Stimulated activated CD4-positive, alpha-beta T cell treated with anti-CD3 and anti-CD28 coated beads, Interleukin-1b, Interleukin-23, amount 100 ng/mL, for 24 hours (primary cell): ENCODE measurements at places on chromosomes 2 and 18.

- no peak for DNase-seq
Observed at GRCh38 chr2:151973013-151973900, 125.6 kb downstream of the CACNB4 start.

GRCh38 chr2:34037157-34037556 lies 438.1 kb upstream of the FAM98A start:
- no peak for DNase-seq

GRCh38 chr18:73677450-73677849 lies 470.2 kb downstream of the FBXO15 start:
- no peak for DNase-seq

GRCh38 chr2:12607971-12608370 lies 108.8 kb upstream of the TRIB2 start:
- no peak for DNase-seq

GRCh38 chr18:38067086-38067485 lies 501.5 kb upstream of the CELF4 start:
- no peak for DNase-seq

GRCh38 chr2:229586012-229586411 lies 128.3 kb downstream of the DNER start:
- no peak for DNase-seq

- DNase-seq: no peak
Observed at GRCh38 chr2:10533811-10534321, 85.7 kb upstream of the ODC1 start.

DNA sequence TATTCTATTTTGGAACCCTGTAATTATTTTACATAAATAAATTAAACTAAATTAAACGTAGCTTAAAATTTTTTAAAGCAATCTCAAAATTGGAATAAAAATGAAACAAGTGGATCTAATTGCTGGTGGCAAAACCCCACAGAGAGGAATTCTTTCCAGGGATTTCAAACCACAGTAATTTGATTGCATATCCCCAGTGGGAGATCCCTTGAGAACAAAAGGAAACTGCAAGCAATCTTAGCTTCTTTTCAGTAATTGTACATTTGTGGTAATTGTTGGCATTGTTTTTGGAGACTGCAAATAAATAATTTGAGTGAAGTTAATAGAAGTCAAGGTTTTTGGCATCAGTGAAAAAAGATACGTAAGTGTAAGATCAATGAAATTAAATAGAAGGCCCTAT lies 58.7 kb upstream of the MYCN start:
- no peak for DNase-seq

DNA sequence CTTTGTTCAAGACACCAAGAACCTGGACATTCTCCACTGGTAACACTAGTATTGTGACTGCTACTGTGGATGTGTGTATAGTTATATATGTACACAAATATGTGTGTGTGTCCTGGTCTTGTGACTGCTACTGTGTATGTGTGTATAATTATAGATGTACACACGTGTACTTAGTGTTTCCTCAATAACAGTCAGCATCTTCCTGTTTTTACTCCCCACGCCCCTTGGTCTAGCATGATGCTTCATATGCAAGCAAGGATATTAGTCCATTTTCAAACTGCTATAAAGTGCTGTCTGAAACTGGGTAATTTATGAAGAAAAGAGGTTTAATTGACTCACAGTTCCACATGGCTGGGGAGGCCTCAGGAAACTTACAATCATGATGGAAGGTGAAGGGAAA lies 802.7 kb downstream of the RNF144A start:
- DNase-seq: no peak

DNA sequence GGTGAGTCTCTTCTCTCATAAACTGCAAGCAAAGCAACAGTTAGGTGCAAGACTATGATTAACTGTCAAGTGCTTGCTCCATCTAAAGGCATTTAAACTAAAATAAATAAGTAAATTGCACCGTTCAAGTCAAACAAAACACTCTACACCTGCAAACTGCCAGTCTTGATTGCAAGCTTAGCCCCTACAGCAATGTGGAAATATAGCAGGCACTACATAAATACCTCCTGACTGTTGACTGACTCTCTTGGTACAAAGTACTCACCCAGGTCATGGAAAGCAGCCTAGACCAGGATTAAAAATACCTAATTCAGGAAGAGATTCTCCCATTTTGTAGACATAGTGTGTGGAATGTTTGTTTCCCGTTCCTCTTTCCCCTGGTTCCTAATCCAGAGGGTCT lies 176.6 kb upstream of the KLHL29 start:
- DNase-seq: no peak

DNA sequence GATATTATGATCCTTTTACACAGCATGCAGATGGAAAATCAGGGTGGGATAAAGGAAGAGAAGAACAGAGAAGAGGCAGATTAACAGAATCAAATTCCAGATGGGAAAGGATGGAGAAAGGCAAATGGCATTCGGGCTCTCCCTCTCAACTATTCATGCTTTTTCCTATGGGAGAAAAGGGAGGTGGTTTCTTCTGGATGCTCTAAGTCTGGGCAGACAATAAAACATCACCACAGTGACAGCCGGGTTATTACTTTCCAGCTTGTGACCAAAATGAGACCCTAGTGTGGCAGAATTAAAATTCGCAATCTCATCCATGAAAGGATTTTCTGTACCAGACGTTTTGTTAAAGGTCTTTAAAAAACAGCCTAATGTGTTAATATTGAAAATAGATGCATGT lies 440.7 kb downstream of the RND3 start:
- DNase-seq: no peak

DNA sequence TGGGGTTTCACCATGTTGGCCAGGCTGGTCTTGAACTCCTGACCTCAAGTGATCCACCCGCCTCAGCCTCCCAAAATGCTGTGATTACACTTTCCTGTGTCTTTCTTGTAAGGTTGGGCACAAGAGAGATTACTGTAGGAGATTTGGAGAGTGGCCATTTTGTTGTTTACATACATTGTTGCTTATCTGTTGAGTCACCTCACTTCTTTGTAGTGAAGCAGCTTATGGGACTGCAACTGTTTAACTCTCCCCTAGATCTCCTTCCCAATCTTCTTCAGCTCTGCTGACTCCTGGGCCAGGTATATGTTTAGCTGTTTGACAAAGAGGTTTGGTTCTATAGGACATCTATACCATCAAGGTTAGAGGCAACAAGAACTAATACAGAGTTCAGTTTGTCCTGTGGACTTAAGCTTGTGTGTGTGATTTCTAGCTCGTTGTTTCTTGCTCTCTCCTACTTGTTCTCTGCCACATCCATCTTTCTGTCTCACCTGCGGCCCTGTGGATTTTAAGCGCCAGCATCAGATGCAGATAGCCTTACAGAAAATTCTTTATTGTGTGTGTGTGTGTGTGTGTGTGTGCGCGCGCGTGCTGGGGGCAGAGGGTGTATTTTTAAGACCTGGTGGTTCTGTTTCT lies 95.4 kb downstream of the HAUS1 start:
- no peak for DNase-seq

DNA sequence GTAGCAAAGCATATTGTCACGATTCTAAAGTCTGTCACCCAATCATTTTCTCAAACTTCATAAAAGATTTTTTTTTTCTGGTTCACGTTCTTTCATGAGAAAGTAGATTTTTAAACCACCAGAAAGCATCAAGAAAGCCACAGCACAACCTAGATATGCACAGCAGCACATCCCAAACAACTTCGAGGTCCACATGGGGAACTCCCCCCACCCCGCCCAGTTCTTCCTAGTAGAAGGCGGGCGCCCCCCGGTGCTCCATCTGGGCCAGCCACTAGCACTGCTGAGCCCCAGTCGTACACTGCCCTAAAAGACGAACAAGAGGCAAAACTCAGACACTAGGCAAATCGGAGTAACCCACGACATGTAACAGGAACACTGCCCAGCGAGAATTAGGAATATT lies 15.5 kb downstream of the HDLBP start:
- no peak for DNase-seq

- no peak for DNase-seq
Observed at GRCh38 chr18:42305869-42306593, 351.0 kb downstream of the PIK3C3 start.

GRCh38 chr2:105403241-105403782 lies 4.5 kb upstream of the FHL2 start:
- no peak for DNase-seq

GRCh38 chr2:26618611-26619010 lies 22.6 kb downstream of the CIB4 start:
- DNase-seq: no peak

GRCh38 chr18:57655740-57656139 lies 34.1 kb upstream of the NARS1 start:
- DNase-seq: no peak

GRCh38 chr18:37551846-37552245 lies 13.8 kb downstream of the CELF4 start:
- no peak for DNase-seq

GRCh38 chr2:165691615-165692014 lies 102.4 kb downstream of the GALNT3 start:
- DNase-seq: no peak

DNA sequence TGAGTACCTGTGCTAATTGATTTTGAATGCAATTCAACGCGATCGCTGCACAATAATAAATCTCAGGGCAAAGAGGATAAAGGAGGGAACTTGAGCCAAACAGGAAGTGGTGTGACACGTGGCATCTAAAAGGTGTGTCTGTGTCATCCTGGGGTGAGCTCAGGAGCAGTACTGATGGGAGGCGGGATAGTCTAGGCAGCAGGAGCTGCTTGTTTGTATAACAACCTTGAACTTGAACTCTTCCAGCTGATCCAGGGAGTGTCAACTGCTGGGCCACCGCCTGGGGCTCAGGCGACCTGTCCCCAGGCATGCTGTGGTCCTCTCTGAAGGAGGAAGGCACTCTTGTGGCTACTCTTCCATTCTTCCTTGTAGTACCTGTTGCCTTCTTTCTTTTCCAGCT lies 61.2 kb downstream of the BOD1L2 start:
- no peak for DNase-seq

- peak; percentile 20 for DNase-seq
Observed at GRCh38 chr18:9334973-9335696, 562 bp downstream of the TWSG1 start.

GRCh38 chr2:160747501-160748170 lies 254.0 kb upstream of the RBMS1 start:
- DNase-seq: no peak

DNA sequence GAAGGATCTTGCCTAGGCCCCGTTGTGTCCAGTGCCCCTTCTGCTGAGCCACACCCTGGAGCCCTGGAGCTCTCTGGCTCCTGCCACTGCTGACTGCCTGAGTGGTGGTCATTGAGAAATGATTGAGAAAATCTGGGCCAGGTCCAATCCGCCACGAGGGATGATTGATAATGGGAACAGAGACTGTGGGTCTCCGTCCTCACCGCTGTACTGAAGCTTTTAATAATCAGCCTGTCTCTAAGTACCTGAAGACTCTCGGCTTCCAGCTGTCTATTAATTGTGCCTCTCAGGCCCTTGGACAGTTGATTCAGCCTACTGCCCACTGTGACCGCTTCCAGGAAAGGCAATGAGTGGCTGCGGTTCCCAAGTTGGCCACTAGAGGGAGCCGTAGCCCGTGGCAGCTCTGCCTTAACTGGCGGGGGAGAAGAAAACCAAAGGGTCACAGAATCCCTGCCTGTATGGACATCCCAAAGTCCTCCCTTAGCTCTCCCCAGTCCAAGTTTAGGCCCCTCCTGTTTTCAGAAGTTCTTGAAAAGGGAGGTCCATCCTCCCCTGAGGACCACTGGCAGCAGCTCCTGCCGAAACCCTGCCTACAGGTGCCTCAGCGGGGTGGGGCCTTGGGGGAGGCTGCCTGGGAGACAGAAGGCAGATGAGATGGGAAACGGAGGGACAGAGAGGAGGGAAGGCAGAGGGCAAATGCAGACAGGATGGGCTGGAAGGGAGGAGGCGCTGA lies 213.6 kb downstream of the TNS1 start:
- peak; percentile 53 for DNase-seq

DNA sequence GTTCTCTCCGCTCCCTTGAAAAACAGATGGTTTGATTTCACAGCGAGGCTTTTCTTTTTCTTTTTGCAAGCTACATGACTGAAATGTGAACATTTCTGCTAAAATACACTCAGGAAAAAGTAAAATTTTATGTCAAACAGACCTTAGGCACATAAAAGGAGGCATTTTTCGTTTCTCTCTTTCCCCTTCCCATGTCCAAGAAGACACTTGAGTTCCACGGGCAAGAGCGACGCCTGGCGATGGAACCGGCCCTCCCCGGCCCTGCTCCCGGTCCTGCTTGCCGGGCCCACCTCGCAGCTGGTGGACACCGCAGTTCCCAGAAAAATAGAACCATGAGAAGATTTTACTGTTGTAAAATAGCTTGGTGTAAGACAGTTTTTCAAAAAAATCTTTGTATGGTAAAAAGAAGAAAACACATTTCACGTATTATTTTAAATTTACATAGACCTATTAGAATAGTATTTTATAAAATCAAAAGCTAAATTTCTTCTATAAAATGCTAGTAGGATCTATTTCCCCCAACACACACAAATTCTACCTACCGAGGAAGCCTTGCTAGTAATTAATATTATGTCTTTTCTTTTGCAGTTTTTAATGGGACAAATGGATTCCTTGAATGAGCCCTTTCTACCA lies 2.3 kb upstream of the ALKAL2 start:
- DNase-seq: no peak

DNA sequence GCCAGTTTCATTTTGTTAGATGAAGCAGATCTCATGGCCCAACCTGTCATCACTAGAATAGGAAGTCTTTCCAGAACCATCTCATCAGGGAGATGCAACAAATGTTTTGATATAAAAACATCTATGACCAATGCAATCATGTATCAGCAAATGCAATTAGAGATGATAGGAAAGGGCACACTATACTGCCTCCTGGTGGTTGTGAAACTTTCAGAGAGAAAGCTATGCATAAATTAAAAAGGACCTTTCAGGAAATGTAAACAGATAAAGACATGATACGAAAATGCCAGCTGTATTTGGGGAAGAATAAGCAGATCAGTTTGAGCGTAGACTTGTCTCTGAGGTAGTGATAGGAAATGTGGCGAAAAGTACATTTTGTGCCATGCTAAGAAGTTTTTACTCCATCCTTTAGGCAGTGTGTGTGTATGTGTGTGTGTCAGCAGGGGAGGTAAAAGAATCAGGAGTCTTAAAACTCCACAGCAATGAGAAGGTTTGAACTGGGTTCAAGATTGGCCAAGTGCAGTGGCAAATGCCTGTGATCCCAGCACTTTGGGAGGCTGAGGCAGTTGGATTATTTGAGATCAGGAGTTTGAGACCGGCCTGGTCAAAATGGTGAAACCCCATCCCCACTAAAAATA lies 479.3 kb downstream of the CPS1 start:
- DNase-seq: no peak

DNA sequence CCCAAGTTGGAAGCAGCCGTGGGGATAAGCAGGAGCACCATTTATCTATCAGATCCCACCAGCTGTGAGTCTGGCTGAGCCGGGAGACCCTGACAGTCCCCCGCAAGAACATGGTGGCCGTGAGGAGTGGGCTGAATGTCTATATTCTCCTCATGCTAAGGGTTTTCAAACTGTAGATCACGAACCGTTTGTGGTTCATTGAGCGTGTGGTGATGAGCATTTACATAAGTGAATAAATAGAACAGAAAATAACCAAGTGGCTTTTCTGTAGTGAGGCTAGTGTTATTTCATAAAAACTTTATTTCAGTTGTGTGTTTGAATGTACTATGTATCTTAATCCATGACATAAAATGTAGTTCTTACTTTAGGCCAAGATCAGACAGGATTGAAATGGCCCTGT lies 190.2 kb upstream of the APCDD1 start:
- DNase-seq: no peak

GRCh38 chr2:25112113-25112512 lies 56.3 kb downstream of the POMC start:
- DNase-seq: no peak

- no peak for DNase-seq
Observed at GRCh38 chr18:38557006-38557405, 991.4 kb upstream of the CELF4 start.

- DNase-seq: no peak
Observed at GRCh38 chr18:45652303-45653080, 37.2 kb downstream of the SLC14A2 start.

GRCh38 chr2:136133176-136133575 lies 15.2 kb upstream of the CXCR4 start:
- no peak for DNase-seq
